ENCODE measurements at places on chromosomes 6 and 20.

- DNase-seq, result no peak
Observed at GRCh38 chr6:36624461-36625157, 30.4 kb downstream of the SRSF3 start.

DNA sequence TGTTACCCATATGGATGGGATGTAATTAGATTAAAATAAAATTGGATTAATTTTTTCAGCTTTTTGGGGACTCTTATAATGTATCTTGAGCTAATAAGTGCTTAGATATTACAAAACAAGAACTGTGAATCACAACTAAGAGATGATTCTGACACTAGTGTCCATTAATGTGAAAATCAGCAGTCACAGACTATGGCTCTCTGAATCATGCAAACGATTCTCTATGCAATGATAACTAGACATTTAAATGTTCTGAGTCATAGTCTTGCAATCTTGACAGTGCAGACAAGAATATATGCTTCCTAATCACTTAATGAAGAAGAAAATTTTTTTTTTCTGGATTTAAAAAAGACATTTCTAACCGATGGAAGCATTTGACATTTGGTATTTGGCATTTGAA, 82.2 kb upstream of the OPRM1 start:
- no peak for DNase-seq

- no peak for DNase-seq
Observed at GRCh38 chr6:157724138-157724820, 98.8 kb upstream of the SNX9 start.

DNA sequence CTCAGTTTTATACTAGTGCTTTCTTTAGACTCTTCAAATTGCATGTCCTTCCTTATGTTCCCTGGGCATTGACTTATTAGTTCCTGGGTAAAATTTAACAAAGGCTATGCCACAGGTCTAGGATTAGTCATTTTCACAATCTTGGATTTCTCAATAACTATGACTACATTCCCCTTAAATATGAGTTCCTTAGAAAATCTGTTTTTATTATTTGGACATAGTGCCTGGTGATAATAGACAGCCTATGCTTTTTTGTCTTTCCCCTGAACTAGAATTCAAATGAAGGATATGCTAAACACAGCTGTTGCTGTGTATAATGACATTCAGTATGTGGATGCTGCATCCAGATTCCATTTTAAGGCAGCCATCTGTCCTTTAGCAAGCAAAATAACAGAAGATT, 1252.8 kb upstream of the GJE1 start:
- DNase-seq, result no peak

- DNase-seq, result no peak
Observed at GRCh38 chr6:34517461-34517881, 38.7 kb downstream of the SPDEF start.

DNA sequence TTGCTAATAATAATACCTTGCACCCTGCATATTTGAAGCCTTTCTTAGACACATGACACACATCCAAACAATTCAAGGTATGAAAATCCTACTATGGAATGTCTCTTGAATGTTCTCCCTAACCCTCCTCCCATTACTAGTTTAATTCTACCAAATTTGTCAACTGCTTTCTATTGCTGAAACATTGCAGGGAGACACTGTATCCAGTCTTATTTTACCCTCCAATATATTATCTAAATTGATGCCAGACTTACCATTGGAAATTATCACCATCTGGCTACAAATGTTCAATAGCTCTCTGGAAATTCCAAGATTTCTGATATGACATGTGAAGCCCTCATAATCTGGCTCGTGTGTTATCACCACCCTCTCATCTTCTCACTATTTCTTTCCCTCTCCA, 1027.3 kb upstream of the CITED2 start:
- no peak for DNase-seq
